ENCODE measurements at places on chromosomes 3 and 15.

DNA sequence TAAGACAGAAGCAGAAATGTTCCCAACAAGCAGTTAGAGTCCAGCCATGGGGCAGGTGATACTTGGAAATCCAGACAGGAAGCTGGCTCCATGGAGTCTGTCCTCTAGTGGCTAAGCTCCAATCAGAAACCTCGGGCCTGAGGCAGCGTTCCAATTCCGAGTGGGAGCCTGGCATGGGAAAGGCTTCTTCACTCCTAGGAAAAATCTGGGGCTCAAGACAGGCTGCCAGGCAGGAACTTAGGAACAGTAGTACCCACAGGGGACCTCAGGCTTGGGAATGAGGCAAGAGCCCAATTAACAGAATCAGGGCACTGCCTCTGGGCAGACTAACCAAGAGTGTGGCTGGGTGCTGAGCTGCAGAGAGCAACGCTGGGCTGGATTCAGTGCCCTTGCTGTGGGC lies 6.2 kb upstream of the ATP13A4 start:
- no peak for DNase-seq

- no peak for DNase-seq
Observed at GRCh38 chr15:51121118-51121517, 26.4 kb upstream of the TNFAIP8L3 start.

GRCh38 chr3:153026026-153026425 lies 136.0 kb upstream of the RAP2B start:
- DNase-seq = no peak

DNA sequence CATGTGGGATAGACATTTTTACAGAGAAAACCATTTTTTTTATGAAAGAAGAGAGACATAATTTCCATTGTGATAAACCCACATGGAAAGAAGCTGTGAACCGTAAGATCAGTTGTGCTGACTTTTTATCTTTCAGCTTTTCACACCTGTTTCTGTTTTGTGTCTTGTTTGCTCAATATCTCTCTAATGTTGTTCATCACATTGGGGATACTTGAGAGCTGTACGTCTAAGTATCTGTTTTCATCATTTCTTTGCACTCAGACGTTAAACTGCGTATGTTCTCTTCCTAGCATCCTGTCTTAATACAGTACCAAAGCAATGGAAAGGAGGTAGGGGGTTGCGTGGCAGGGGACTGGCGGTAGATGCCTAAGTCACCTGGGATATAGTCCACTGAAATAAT lies 449.0 kb downstream of the NAALADL2 start:
- DNase-seq = no peak

All from activated B cell treated with CpG ODN at 0.5 μM for 24 hours (primary cell).